ENCODE measurements at places on chromosomes 11 and 22. TPM values are rescaled to one million over a fixed set of nuclear protein-coding genes. Genes with fewer than 3 reads are reported as not detected.

GRCh38 chr11:46001448-46001914, 79.0 kb downstream of the LARGE2 start:
- H3K36me3 ChIP-seq: no peaks in the 10 kb centered on the region
- H3K27me3 ChIP-seq: no peaks in the 10 kb centered on the region
- peak overlapping the region; percentile 71 for H3K27ac ChIP-seq
- H3K4me1 ChIP-seq: peaks cover 4% of the 10 kb centered on the region

GRCh38 chr22:28435982-28436381, 243.7 kb downstream of the TTC28 start:
- no peak overlapping the region for H3K27ac ChIP-seq
- H3K27me3 ChIP-seq: no peaks in the 10 kb centered on the region
- no peaks in the 10 kb centered on the region for H3K4me1 ChIP-seq
- no peaks in the 10 kb centered on the region for H3K36me3 ChIP-seq
- no peak for DNase-seq
- no peak overlapping the region for H3K4me3 ChIP-seq

DNA sequence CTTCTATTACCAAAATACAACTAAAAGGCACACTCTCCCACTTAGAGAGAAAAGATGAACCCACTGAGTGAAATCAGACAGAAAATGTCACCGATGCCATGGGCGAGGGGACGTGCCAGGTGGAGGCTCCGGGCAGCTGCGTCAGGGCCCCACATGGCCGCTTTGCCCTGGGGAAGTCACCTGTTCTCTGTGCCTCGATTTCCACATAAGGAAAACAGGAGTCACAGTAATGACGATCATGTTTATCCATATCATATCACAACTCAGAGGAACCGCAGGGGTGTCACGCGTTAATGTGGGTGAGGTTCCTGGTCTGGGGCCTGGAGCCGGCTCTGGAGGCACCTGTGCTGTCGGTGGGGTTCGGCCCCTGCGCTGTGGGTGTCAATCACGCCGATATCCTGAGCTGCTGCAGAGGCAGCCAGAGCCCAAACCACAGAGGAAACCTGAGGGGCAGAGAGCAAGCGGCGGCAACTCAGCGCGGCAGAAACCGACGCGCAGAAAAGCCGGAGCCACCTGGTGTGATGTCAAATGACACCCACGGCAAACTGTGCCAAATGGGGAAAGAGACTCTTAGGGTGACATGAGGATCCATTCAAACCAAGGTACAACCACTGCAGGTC, 243.7 kb downstream of the BRD1 start:
- peak; percentile 55 for DNase-seq
- H3K27me3 ChIP-seq: no peaks in the 10 kb centered on the region
- H3K27ac ChIP-seq: no peak overlapping the region
- H3K36me3 ChIP-seq: no peaks in the 10 kb centered on the region

DNA sequence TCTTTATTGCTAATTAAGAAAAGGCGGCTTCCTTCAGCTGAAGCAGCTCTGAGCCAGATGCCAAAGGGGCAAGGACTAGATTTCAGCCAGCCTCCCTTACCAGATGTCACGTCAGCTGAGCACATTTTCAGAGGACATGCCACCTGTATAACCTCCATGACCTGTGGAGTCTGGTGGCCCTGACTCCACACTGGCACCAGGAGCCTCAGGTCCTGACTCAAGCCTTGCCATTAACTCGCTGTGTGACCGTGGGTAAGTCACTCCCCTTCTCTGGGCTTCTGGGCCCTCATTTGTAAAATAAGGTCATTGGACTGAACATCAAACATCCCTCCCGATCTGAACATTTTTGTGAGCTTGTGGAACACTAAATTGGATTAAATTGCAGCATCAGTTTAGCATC, 46.0 kb downstream of the FBXO7 start:
- no peak overlapping the region for H3K4me3 ChIP-seq
- H3K27me3 ChIP-seq: no peaks in the 10 kb centered on the region
- H3K4me1 ChIP-seq: no peaks in the 10 kb centered on the region
- no peak for DNase-seq

DNA sequence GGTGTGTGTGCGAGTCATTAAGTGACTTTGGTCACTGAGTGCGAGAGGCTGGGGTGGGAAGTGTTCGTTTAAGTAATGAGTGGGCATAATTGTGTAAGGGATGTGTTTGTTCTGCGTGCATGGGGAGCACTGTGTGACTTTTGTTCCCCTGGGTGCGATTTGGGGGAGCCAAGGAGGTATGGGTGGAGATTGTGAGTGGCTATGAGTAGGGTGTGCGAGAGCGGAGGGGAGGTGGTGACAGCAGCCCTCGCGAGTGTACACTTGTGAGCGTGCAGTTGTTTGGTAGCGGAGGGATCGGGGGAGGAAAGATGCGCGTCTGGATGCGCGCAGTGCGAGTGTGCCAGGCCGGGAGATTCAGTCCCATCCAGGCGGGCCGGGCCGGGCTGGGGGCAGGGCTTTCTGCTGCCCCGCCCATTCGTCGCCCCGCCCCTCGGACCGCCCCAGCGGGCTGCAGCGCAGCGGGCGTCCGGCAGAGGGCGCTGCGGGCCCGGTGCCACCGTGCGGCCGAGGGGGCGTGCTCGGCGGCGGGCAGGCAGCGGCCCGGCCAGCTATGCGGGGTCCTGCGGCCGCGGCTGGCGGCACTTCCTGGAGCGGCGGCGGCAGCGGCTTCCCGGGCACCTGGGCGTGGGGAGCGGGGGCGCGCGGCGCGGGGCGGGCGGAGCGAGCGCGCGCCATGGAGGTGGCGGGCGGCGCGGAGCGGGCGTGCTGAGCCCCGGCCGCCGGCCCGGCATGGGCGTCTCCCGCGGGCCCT, at the start of gene DGKZ:
Gene DGKZ, plus strand, starts transcription at position 578 of the 751 bp plus-strand sequence. CDS start 197 bp downstream, outside the sequence.
- no peaks in the 10 kb centered on the region for H3K27me3 ChIP-seq
- H3K36me3 ChIP-seq: no peaks in the 10 kb centered on the region
- H3K27ac ChIP-seq: no peak within 1 kb of the TSS

DNA sequence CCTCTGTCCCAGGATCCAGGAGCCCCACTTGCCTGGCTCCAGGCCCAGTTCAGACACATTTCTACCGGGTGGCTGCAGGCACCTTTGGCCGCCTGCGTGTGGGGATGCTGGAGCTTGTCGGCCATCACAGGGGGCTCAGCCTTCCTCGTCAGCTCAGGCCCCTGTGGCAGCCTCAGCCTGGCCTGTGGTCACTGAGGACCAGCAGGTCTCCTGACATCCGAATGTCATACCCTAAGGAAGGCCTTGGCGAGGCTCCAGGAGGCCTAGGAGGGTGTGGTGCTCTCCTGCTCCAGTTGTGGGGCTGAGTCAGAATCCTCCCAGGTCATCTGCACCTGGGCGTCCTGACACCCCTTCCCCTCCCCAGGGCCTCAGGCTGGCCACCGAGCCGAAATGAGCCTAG, 14.9 kb upstream of the SOX10 start:
- no peaks in the 10 kb centered on the region for H3K36me3 ChIP-seq
- no peak overlapping the region for H3K4me3 ChIP-seq
- H3K27me3 ChIP-seq: no peaks in the 10 kb centered on the region
- H3K27ac ChIP-seq: no peak overlapping the region

GRCh38 chr11:126024123-126024522, 38.5 kb downstream of the CDON start:
- H3K27ac ChIP-seq: no peak overlapping the region
- no peaks in the 10 kb centered on the region for H3K27me3 ChIP-seq
- H3K4me3 ChIP-seq: no peak overlapping the region
- DNase-seq: no peak

GRCh38 chr11:41879214-41879613, 419.8 kb upstream of the LRRC4C start:
- no peaks in the 10 kb centered on the region for H3K27me3 ChIP-seq
- no peaks in the 10 kb centered on the region for H3K36me3 ChIP-seq
- no peak overlapping the region for H3K27ac ChIP-seq
- no peak for DNase-seq

DNA sequence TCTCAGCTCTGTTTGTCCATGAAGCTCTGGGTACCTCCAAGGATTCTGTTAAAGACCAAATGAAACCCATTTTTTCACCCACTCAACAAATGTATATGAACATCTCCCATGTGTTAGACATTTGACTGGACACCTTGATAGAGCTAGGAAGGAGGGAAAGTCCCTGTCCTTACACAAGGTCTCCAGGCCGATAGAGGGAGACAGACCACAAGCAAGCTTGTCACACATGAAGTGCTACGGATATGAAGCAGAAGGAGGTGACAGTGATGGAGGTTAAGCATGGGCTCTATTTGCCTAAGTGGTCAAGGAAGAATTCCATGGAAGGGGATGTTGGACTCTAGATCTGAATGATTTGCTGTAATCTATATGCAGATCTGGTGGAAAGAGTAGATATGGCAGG, 138.5 kb downstream of the MYO18B start:
- no peak for DNase-seq
- H3K36me3 ChIP-seq: no peaks in the 10 kb centered on the region
- no peaks in the 10 kb centered on the region for H3K4me1 ChIP-seq
- no peak overlapping the region for H3K27ac ChIP-seq
- no peak overlapping the region for H3K4me3 ChIP-seq

DNA sequence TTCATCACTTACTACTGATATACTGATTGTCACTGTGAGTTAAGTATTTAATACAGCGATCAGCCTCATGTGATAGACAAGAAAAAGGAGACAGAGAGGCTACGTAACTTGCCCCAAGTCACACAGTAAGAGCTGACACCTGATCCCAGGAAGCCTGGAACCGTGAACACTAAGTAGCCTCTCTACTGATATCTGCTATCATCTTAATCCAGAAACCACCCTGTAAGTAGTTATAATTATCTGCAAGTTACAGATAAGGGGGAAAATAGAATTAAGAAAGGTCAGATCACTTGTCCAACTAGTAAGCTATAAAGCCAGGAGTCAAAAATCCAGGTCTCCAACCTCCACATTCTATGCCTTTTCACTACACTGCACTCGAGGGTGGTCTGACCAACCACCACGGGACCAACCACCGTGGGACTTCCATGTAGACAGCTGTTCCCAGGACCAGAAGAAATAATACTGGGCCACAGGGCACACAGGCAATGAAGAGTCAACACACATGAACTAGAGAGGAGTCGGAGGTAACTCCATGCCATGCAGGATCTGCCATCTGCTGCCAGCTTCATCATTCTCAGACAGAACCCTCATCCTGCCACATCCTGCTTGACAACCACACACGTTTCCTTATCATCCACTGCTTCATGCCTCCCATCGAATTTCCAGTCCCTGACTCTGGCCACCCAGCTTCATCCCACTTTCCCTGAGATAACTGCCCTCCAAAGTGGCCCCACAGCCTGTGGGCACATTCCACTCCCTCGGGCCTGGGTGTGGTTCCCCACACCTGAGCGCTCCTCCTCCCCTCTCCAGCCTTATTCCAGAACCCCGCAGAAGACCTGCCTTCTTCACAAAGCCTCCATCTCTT, 58.6 kb downstream of the MICAL3 start:
- no peaks in the 10 kb centered on the region for H3K27me3 ChIP-seq
- H3K36me3 ChIP-seq: peaks cover 5% of the 10 kb centered on the region
- peaks cover 8% of the 10 kb centered on the region for H3K4me1 ChIP-seq
- no peak overlapping the region for H3K27ac ChIP-seq
- no peak for DNase-seq
- no peak overlapping the region for H3K4me3 ChIP-seq

- DNase-seq: no peak
- no peak overlapping the region for H3K27ac ChIP-seq
- no peaks in the 10 kb centered on the region for H3K36me3 ChIP-seq
- H3K27me3 ChIP-seq: no peaks in the 10 kb centered on the region
Measured at GRCh38 chr11:35675901-35676610, 13.5 kb downstream of the TRIM44 start.

Gene TRIM48
- total RNA-seq: not detected

Gene SCN3B
- total RNA-seq: 4.7 TPM

Gene CCDC89
- 16.6 TPM for total RNA-seq
